Occipital lobe (tissue), 3 donors: ENCODE measurements at places on chromosomes 12 and 14.

- no peak for DNase-seq
Measured at GRCh38 chr12:65779091-65779642, 45.1 kb upstream of the HMGA2 start.

- no peak for DNase-seq
Measured at GRCh38 chr12:32566663-32567295, 112.3 kb upstream of the DNM1L start.

DNA sequence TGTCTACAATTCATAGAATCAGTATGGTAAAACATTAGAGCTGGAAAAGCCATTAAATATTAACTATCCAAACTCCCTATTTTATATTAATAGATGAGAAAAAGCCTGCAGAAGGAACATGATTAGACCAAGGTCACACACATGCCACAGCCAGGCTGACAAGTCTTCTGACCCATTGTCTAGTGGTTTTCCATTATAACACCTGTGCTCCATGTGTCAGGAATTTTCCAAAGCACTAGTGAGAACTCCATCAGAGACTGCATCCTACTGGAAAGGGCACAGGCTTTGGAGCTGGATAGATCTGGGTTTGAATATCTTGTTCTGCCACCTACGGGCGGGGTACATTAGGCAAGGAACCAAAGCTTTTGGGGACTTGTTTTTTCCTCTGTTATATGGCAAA is 325.5 kb downstream of the RAD51B start:
- DNase-seq, result no peak

GRCh38 chr14:54894995-54895394 is 7.6 kb downstream of the GCH1 start:
- DNase-seq, result no peak

GRCh38 chr12:131943876-131944275 is 5.9 kb upstream of the EP400 start:
- DNase-seq, result no peak

DNA sequence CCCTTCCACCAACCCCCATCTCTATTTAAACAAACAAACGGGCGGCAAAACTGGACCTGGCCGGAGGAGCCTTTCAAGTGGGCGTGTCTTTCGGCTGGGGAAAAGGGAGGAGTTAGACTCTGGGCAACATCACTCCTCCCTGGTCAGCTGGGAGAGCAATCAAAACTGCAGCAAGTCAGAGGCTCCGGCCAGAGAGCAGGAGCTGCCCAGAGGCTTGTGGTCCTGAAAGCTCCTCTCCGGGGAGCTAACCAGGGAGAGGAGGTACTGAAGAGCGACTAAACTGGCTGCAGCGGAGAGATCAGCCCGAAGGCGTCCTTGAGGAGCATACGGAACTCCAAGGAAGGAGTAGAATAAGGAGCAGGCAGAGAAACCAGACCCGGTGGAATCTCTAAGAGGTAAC is at the start of gene NEUROD4:
Gene NEUROD4 (plus strand): TSS at position 191 of the 400 bp plus-strand sequence. CDS start 6,466 bp downstream, outside the sequence.
- peak; percentile 4 for DNase-seq

- no peak for DNase-seq
Measured at GRCh38 chr12:108831309-108831991, 25.9 kb downstream of the SSH1 start.

DNA sequence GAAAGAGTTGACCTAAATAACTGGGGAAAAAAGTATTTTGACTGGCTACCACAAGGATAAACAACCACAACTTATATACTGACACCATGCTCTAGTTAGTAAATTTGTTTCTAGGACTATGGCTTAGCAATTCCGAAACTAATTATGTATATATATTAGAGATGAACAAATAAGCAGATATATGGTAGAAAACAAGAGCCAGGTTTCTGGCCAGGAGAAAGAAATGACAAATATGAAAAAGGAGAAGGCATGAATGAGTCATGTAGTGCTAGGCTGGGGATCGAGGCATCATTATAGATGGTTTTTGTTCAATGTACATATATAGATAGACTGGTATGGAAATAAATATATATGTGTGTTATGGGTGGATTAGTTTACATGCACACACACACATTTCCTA is 5.5 kb upstream of the LRRC74A start:
- DNase-seq, result no peak

DNA sequence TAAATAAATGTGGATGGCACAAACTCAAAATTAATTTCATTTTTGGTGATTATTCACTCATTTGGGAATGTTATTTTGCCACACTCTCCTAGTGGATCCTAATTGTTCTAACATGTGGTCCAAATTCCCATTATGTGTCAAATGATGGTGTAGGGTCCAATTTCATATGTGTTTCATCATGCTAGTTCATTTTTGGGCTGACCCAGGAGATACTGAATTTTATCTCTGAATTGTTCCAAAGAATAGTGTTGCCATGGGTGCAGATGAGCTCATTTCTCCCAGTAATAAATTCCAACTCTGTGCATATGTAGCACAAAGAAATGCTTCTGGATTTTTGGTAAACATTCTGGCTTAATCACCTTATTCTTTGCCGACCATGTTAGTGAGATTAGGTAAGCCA is 23.5 kb upstream of the SEL1L start:
- no peak for DNase-seq

- DNase-seq, result no peak
Measured at GRCh38 chr12:53623548-53624385, 2.4 kb downstream of the ATF7 start.
